ENCODE measurements at places on chromosomes 6 and 20. TPM values are rescaled to one million over a fixed set of nuclear protein-coding genes. Genes with fewer than 3 reads are reported as not detected.
A peak's percentile ranks its signal among the peaks of the same experiment; 100 is the strongest.

PKIB gene
- 0.47 TPM for total RNA-seq

- no peak overlapping the region for H3K4me3 ChIP-seq
- H3K27me3 ChIP-seq, result no peaks in the 10 kb centered on the region
- H3K4me1 ChIP-seq, result peaks cover 6% of the 10 kb centered on the region
Measured at GRCh38 chr20:50724851-50725723, 6.3 kb upstream of the PARD6B start.

DNA sequence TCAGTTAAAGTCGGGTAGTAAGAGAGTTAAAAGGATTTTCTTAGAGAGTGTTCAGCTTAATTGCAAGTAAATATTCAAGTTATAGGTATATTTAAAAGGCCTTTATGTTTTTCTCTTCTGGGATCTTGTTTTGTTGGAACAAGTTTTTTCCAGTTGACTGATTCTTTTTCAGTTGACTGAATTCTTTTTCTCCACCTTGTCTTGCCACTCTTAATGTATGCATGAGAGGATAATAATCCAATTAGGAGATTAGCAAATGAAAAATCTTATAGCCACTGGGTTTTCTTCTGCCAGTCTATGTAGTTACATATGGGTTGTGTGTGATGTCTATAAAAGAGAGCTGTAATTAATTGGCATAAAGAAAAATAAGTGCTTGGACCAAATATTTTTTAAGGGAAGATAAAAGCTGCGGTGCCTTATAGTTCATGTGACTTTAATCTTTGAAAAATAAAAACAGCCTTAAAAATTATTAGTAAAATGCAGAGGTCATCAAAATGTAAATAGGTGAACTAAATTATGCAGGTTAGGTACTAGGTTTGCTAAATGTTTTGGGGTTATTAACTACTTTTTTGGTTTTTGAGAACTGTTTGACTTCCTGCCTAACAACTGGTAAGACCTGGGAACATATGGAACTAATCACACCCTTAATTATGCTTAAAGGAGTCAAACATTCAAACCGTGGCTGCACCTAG, 367.2 kb downstream of the HTR1B start:
- no peaks in the 10 kb centered on the region for H3K27me3 ChIP-seq
- no peaks in the 10 kb centered on the region for H3K36me3 ChIP-seq
- H3K4me3 ChIP-seq, result no peak overlapping the region
- DNase-seq, result no peak
- H3K4me1 ChIP-seq, result no peaks in the 10 kb centered on the region
- H3K27ac ChIP-seq, result no peak overlapping the region

DNA sequence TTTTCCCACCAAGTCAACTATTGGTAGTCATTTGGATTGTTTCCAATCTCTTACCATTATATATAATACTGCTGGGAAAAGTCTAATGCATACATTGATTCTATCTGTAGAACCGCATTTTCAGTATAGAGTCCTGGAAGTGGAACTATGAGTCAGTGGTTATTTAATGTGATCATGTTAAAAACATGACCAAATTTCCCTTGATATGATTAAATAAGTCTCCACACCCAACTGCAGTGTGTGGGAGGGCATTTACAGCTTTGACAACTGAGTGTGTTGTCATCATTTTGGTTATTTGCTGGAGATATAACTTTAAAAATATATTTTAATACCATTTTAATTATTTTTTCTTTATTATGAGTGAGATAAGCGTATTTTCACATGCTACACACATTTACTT, 1027.6 kb downstream of the EYS start:
- no peaks in the 10 kb centered on the region for H3K27me3 ChIP-seq
- no peak overlapping the region for H3K27ac ChIP-seq
- no peaks in the 10 kb centered on the region for H3K36me3 ChIP-seq

GRCh38 chr20:47173596-47174216, 182.8 kb downstream of the ZMYND8 start:
- H3K36me3 ChIP-seq, result no peaks in the 10 kb centered on the region
- peaks cover 23% of the 10 kb centered on the region for H3K27me3 ChIP-seq
- H3K27ac ChIP-seq, result no peak overlapping the region
- no peaks in the 10 kb centered on the region for H3K4me1 ChIP-seq
- no peak for DNase-seq

- H3K27me3 ChIP-seq, result no peaks in the 10 kb centered on the region
- peaks cover 28% of the 10 kb centered on the region for H3K4me1 ChIP-seq
- peaks cover 12% of the 10 kb centered on the region for H3K36me3 ChIP-seq
- no peak overlapping the region for H3K4me3 ChIP-seq
- H3K27ac ChIP-seq, result peak overlapping the region; percentile 11
Measured at GRCh38 chr20:45433976-45434375, 18.0 kb downstream of the PIGT start.

DNA sequence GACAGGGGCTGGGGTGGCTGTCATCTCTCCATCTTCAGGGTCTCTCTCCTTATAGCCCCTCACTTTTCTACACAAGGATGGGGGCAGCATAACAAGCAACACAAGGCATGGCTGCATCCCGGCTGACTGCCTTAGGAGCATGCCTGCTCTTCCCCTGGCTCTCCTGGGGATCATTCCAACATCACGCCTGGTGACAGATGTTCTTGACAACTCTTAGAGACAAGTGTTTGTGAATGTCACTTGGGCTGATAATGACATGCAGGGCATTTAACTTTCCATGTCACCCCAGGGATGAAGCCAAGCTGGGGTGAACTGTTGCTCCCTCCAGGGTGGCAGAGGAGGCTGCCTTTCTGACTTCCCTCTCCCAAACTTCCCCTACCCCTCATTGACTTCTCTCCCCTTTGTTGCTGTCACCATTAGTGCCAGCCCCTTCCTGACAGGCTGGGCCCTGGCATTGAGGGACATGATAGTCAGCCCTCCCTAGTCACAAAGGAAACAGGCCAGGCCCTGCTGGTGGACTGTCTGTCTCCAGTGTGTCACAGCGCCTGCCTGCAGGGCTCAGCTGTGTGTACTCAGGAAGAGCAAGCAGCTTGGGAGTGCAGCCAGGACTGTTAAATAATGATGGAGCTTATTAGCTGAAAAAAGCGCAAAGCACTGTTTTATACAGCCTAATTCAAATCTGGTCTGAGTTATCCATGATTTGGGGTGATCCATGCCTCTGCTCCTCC, 161.8 kb downstream of the LRFN2 start:
- H3K36me3 ChIP-seq, result no peaks in the 10 kb centered on the region
- H3K4me3 ChIP-seq, result no peak overlapping the region
- peaks cover 32% of the 10 kb centered on the region for H3K27me3 ChIP-seq
- DNase-seq, result no peak

DNA sequence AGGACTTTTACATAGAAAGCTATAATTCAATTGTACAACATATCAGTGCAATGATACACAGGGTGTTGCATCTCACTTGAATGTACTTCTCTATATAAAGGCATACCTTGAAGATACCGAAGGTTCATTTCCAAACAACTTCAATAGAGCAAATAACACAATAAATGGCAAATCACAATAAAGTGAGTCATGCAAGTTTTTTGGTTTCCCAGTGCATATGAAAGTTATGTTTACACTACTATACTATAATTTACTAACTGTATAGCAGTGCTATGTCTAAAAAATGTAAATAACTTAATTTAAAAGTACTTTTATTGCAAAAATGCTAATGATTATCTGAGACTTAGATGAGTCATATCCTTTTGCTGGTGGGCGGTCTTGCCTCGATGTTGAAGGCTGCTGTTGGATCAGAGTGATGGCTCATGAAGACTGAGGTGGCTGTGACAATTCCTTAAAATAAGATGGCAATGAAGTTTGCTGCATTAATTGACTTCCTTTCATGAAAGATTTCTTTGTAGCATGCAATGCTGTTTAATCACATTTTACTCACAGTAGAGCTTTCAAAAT, 188.8 kb downstream of the TASP1 start:
- H3K4me3 ChIP-seq, result no peak overlapping the region
- no peaks in the 10 kb centered on the region for H3K36me3 ChIP-seq
- H3K4me1 ChIP-seq, result no peaks in the 10 kb centered on the region
- no peak for DNase-seq

TNNC2 gene
- not detected for total RNA-seq

DNA sequence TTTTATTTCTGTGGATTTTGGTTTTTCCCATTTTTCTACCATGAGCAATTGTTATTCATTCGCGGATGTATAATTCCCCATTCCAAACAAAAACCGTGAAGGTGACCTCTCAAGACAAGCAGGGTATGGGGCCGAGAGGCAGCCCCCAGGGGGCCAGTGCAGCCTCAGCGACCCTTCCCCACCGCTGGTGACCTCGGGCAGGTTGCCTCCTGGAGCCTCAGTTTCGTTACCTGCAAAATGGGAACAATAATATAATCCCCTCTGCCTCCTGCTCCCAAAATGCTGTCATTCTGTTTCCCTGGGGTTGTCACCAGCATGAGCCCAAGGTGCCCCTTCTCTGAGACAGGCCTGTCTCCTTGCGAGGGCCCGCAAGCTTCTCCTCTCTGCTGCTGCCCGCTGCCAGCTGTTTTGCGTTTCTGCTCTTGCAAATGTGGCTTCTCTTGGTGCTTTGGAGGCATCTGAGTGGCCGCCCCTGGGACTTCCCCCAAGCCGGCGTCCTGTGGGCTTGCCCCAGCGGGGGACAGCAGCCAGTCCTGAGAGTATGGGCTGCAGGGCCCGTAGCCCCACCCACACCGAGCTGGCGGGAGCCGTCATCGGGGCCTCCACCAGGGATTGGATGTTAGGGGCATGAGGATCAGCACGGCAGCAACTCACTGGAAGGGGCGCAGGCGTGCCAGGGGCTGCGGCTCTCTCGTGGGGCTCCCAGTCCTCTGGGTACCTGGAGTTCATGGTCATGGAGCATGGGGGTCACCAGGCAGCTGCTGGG, 161.9 kb downstream of the TAF4 start:
- H3K27me3 ChIP-seq, result no peaks in the 10 kb centered on the region
- DNase-seq, result no peak
- no peaks in the 10 kb centered on the region for H3K36me3 ChIP-seq
- H3K27ac ChIP-seq, result no peak overlapping the region
- H3K4me3 ChIP-seq, result no peak overlapping the region

DNA sequence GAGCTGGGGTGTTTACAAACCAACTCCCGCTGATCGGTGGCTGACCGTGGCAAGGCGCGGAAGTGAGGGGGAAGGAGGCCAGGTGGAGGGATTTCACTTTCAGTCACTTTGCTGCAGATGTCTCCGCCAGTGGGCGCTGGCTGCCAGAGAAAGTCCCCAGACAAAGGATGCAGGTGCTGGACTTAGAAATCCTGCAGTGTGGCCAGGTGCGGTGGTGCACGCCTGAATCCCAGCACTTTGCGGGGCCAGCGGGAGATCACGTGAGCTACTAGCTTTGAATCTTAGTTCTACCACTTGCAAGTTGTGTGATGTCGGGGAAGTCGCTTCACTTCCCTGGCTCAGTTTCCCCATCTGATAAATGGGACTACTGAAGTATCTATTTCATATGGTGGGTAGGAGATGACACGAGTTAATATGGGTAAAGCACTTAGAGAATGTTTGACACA, 180.4 kb downstream of the ZNF217 start:
- H3K4me3 ChIP-seq, result no peak overlapping the region
- no peak overlapping the region for H3K27ac ChIP-seq
- H3K36me3 ChIP-seq, result no peaks in the 10 kb centered on the region

- no peaks in the 10 kb centered on the region for H3K36me3 ChIP-seq
- no peak for DNase-seq
- no peaks in the 10 kb centered on the region for H3K4me1 ChIP-seq
- no peak overlapping the region for H3K4me3 ChIP-seq
- H3K27me3 ChIP-seq, result peaks cover 2% of the 10 kb centered on the region
- no peak overlapping the region for H3K27ac ChIP-seq
Measured at GRCh38 chr6:47105469-47106178, 63.5 kb upstream of the ADGRF1 start.

GRCh38 chr6:107121964-107122495, 6.7 kb upstream of the BEND3 start:
- DNase-seq, result no peak
- H3K27ac ChIP-seq, result no peak overlapping the region
- no peaks in the 10 kb centered on the region for H3K36me3 ChIP-seq
- peaks cover 7% of the 10 kb centered on the region for H3K27me3 ChIP-seq

- peaks cover 23% of the 10 kb centered on the region for H3K4me1 ChIP-seq
- peaks cover 39% of the 10 kb centered on the region for H3K36me3 ChIP-seq
- H3K27me3 ChIP-seq, result no peaks in the 10 kb centered on the region
- H3K4me3 ChIP-seq, result peak within 1 kb of the TSS; percentile 100
Measured at GRCh38 chr6:85593438-85594196, at the start of gene SNX14. SNX14 (minus strand) TSS chr6:85593858; CDS start chr6:85593718, 140 bp downstream.

DNA sequence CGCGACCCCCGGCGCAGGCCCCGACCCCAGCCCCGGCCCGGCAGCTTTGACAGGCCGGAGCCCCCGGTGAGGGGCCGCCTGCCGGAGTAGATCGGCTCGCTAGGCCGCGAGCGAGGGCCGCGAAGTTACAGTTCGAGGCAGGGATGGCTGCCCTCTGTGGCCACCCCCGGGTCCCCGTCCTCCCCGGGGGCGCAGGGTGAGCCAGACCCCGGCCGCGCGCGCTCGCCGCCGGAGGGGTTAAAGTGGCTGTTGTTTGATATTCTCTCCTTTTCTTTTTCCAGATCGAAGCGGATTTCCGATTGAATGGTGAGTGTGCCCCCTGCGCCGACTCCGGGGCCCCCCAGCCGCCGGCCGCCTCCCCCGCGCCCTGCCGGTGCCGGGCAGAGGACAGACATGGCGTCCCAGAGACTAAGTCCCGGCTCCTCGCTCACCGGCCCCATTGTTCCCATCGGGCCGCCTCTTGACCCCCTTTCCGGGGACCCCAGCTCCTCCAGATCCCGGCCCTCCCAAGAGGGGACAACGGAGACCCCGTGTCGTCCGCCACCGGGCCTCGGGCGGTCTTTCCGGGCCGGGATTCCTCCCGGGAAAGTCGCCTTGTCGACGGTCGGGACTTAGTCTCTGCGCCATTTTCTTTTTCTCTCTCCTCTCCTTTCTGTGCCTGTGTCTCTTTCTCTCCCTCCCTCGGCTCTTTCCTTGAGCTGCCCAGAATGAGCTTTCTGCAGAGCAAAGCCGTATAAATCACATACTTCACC, 704 bp downstream of the TOP1 start:
- no peaks in the 10 kb centered on the region for H3K27me3 ChIP-seq
- DNase-seq, result peak; percentile 59
- peaks cover 37% of the 10 kb centered on the region for H3K36me3 ChIP-seq
- peaks cover 54% of the 10 kb centered on the region for H3K4me1 ChIP-seq

GRCh38 chr20:20754714-20755113, 42.3 kb upstream of the RALGAPA2 start:
- no peaks in the 10 kb centered on the region for H3K36me3 ChIP-seq
- no peaks in the 10 kb centered on the region for H3K4me1 ChIP-seq
- H3K4me3 ChIP-seq, result no peak overlapping the region
- no peak for DNase-seq
- peaks cover 23% of the 10 kb centered on the region for H3K27me3 ChIP-seq

RIMS1 gene
- not detected for total RNA-seq

- peaks cover 12% of the 10 kb centered on the region for H3K4me1 ChIP-seq
- no peaks in the 10 kb centered on the region for H3K36me3 ChIP-seq
- peak overlapping the region; percentile 86 for H3K27ac ChIP-seq
- H3K27me3 ChIP-seq, result peaks cover 8% of the 10 kb centered on the region
- H3K4me3 ChIP-seq, result peak overlapping the region; percentile 80
- DNase-seq, result peak; percentile 55
Measured at GRCh38 chr6:156686301-156686994, 90.7 kb upstream of the ARID1B start.

GRCh38 chr20:58286729-58287128, 22.8 kb upstream of the RAB22A start:
- H3K4me3 ChIP-seq, result no peak overlapping the region
- no peak for DNase-seq
- no peak overlapping the region for H3K27ac ChIP-seq
- peaks cover 12% of the 10 kb centered on the region for H3K4me1 ChIP-seq

- peaks cover 81% of the 10 kb centered on the region for H3K27me3 ChIP-seq
- DNase-seq, result no peak
- no peak overlapping the region for H3K4me3 ChIP-seq
- peaks cover 13% of the 10 kb centered on the region for H3K4me1 ChIP-seq
- H3K36me3 ChIP-seq, result no peaks in the 10 kb centered on the region
- no peak overlapping the region for H3K27ac ChIP-seq
Measured at GRCh38 chr20:44009679-44009992, 95.0 kb downstream of the TOX2 start.

Data from activated CD8-positive, alpha-beta memory T cell treated with anti-CD3 and anti-CD28 coated beads, Interleukin-2, amount 10 ng/mL, durations not matched to agents 7 days and 5 days (primary cell).